ENCODE measurements at places on chromosomes 13 and 19.
A peak's percentile ranks its signal among the peaks of the same experiment; 100 is the strongest.

DNA sequence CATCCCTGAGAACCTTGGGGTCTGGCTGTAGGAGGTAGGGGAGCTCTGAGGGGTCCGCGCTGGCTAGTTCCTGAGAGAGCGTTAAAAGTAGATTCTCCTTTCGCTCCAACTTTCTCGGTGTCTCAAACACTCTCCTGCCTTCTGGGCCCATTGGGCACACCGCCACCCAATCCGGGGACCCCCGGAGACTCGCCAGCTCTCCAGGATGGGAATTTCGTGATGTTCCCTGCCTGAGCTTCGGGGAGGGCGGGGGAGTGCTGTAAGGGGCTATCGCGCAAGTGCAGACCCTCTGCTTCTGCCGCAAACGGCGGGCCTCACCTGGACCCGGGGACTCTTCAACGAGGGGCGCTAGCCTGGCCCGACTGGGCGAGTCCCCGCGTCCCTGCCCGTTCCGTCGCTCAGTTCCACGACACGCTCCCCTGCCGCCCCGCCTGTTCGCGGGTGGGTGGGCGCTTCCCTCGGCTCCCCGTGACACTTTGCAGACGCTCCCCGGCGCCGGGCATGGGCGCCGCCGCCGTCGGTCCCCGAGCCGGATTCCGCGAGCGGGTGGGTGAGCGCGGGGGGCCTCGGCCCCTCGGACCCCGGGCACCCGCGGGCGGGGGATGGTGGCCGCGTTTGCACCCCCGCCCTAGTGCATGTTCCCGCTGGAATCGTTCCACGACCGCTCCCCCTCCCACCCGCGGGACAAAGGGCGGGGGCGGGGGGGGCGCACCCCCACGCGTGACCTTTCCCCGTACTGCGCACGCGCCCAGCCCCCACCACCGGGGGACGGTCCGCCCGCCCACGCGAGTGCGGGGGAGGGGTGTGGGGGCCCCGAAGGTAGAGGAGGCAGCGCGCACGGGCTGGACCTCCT is at the start of gene CCDC106:
TSS of gene CCDC106 (plus strand) at position 481 of the 853 bp plus-strand sequence. CDS start 835 bp downstream, outside the sequence.
- DNase-seq, result peak; percentile 72

DNA sequence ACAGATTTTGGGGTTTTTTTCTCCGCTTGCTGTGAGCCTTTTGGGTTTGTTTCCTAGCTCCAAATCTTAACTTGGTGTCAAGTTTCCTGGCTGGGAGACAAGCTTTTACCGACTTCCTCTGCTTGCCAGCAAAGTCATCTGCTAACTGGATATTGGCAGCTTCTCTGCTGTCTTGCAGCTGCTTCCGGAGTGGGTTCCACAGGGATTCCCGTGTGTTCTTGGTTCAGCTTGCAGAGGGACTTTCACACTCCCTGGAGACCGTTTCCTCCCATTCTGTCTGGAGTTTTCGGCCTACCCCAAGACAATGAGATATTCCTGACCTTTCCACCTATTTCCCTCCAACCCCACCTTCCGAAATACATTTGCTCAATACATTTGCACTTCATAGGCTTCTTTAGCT is 2.2 kb upstream of the COLGALT1 start:
- DNase-seq, result no peak

GRCh38 chr19:28386066-28386465 is 826.9 kb downstream of the UQCRFS1 start:
- no peak for DNase-seq

DNA sequence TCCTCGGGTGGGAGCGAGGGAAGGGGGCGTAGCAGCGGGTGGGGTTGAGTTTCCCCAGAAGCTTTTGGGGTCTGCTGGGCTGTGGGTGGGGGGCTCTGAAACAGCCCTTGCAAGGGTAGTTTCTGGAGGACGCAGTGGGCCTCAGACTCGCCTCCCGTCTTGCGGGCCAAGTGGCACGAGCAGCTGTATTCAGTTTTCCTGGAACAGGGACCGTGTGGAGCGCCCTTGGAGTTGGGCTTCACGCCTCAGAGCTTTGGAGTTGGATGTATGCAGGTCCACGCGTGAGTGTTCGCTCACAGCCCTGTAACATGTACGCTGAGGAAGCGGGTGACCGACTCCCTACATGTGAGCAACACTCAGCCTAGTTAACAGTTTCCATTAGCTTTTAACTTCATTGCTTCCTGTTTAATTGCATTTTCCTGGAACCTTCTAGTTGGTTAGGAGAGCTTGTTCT is 603 bp downstream of the TM9SF2 start:
- peak; percentile 43 for DNase-seq

- DNase-seq, result no peak
Measured at GRCh38 chr13:61252213-61252612, 163.4 kb downstream of the PCDH20 start.

- DNase-seq, result no peak
Measured at GRCh38 chr13:95505986-95506385, 46.5 kb upstream of the CLDN10 start.

- DNase-seq, result no peak
Measured at GRCh38 chr13:28301839-28302238, 163.5 kb downstream of the PAN3 start.

Measured in activated T-cell treated with anti-CD3 and anti-CD28 coated beads, Interleukin-2, amount 50 U/mL, for 1 hour (primary cell).